Heart right ventricle (tissue), 16 donors: ENCODE measurements at places on chromosomes 12 and 14. TPM values are rescaled to one million over a fixed set of nuclear protein-coding genes. Genes with fewer than 3 reads are reported as not detected.

GRCh38 chr14:81281332-81281731 lies 60.6 kb upstream of the GTF2A1 start:
- H3K27me3 ChIP-seq: no peaks in the 10 kb centered on the region
- no peak for DNase-seq
- H3K4me1 ChIP-seq: peaks cover 7% of the 10 kb centered on the region
- H3K36me3 ChIP-seq: no peaks in the 10 kb centered on the region
- H3K4me3 ChIP-seq: no peak overlapping the region

GRCh38 chr14:102863381-102863780 lies 59.1 kb upstream of the AMN start:
- DNase-seq: no peak
- H3K36me3 ChIP-seq: no peaks in the 10 kb centered on the region
- H3K27ac ChIP-seq: no peak overlapping the region
- no peak overlapping the region for H3K4me3 ChIP-seq

DNA sequence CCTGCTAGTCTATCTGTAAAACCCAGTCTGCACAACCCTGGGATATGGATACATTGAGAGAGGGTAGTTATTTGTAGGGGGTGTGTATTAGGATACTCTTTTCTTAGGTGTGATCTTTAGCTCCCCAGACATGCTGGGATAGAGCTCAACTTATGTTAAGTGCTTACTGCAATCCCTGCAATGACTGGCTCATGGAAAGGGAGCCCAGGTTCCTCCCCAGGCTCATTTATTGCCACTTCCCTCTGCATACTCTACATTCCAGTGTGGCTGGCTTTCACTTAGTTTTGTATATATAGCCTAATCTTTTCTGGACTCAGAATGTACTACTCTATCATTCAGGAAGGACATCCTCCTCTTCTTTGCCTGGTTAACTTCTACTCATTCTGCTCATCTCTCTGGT lies 172.0 kb downstream of the SYT10 start:
- H3K4me3 ChIP-seq: no peak overlapping the region
- no peak overlapping the region for H3K27ac ChIP-seq
- H3K36me3 ChIP-seq: no peaks in the 10 kb centered on the region
- H3K4me1 ChIP-seq: no peaks in the 10 kb centered on the region

- no peaks in the 10 kb centered on the region for H3K27me3 ChIP-seq
- no peaks in the 10 kb centered on the region for H3K4me1 ChIP-seq
- no peak overlapping the region for H3K4me3 ChIP-seq
- no peak overlapping the region for H3K27ac ChIP-seq
These were observed 319.4 kb downstream of the KCNC2 start for GRCh38 chr12:74890237-74890599.

- H3K27ac ChIP-seq: no peak overlapping the region
- peaks cover 17% of the 10 kb centered on the region for H3K4me1 ChIP-seq
- no peaks in the 10 kb centered on the region for H3K36me3 ChIP-seq
- H3K4me3 ChIP-seq: no peak overlapping the region
- no peaks in the 10 kb centered on the region for H3K27me3 ChIP-seq
These were observed 36.7 kb upstream of the CSRP2 start for GRCh38 chr12:76915361-76916169.

- peak overlapping the region; percentile 8 for H3K4me3 ChIP-seq
- no peaks in the 10 kb centered on the region for H3K27me3 ChIP-seq
- peak overlapping the region; percentile 57 for H3K27ac ChIP-seq
- peak; percentile 75 for DNase-seq
- no peaks in the 10 kb centered on the region for H3K36me3 ChIP-seq
- peaks cover 26% of the 10 kb centered on the region for H3K4me1 ChIP-seq
These were observed 4.7 kb downstream of the NAB2 start for GRCh38 chr12:57093415-57094207.

DNA sequence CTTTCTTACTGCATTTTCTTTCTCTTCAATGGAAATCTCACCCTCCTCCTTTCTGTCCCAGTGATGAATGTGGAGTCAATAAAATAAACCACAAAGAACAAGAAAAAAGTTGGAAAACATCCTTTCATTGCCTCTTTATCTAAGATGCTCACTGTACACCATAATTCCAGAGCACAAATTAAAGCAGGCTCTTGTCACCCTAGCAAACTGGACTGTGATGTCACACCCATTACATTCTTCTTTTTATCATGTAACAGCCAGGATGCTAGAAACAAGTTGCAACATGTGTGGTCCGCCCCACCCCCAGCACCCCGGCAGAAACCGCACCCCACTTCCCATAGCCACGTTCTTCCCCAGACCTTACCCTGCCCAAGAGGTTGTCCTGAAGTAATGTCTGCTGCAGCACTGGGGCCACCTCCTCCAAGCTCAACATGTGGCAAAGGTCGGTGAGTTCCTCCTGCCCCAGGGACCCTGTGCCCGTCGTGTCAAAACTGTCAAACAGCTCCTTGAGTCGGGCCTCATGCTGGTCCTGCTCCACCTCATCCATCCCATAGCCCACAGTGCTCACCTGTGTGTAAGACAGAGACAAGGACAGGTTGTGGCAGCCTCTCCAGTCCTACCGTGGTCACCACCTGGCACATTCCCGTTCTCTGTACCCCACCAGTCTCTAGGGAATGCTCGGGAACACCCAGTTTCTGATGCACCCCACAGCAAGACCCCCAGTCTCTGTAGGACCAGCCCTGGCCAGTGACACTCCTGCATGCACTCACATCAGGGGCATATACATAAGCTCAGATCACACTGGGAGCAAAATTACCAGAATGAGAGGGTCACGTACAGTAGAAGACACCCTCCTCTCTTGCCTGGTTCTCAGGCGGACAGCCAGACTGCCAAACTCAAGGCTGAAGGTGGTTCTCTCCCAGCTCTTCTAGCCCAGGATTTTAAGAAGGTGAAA lies 9.2 kb downstream of the NIN start:
- no peaks in the 10 kb centered on the region for H3K36me3 ChIP-seq
- H3K27me3 ChIP-seq: no peaks in the 10 kb centered on the region
- no peak overlapping the region for H3K27ac ChIP-seq
- peak; percentile 36 for DNase-seq
- H3K4me1 ChIP-seq: peaks cover 19% of the 10 kb centered on the region
- no peak overlapping the region for H3K4me3 ChIP-seq

GRCh38 chr14:34233619-34234018 lies 228.4 kb downstream of the SPTSSA start:
- no peaks in the 10 kb centered on the region for H3K27me3 ChIP-seq
- H3K4me1 ChIP-seq: peaks cover 3% of the 10 kb centered on the region
- no peak overlapping the region for H3K27ac ChIP-seq
- H3K36me3 ChIP-seq: no peaks in the 10 kb centered on the region

DNA sequence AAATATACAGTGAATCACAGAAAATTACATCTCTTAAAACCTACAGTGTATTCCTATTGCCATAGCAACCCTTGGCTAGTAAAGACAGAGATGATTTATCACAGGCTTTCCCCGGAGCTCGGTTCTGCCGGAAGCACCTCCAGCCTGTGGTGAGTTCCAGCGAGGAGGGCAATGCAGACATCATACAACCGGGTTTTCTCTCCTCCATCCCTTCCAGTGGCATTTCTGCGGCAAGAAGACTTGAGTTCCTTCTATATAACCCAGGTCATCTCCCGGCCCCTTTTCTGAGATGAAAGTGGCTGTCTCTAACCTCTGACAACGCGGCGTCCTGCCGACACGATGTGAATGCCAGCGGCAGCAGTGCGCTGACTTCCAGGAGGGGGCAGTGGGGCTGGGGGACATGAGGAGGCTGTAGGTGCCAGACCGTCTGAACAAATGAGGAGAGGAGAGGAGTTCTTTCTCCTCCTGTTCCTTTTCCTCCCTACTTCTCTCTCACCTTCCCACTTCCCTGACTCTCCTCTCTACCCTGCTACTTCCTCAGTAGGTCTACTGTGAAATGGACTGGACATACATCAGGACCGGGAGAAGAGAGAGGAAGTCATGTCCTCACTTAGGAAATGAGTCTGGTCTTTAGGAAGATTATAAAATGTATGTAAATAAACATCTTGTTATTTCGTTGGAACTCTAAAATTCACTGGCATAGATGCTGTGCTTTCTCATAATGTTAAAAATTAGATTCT lies 68.6 kb upstream of the MAX start:
- no peaks in the 10 kb centered on the region for H3K36me3 ChIP-seq
- H3K27me3 ChIP-seq: peaks cover 9% of the 10 kb centered on the region
- H3K4me3 ChIP-seq: no peak overlapping the region
- no peak overlapping the region for H3K27ac ChIP-seq
- no peaks in the 10 kb centered on the region for H3K4me1 ChIP-seq

DNA sequence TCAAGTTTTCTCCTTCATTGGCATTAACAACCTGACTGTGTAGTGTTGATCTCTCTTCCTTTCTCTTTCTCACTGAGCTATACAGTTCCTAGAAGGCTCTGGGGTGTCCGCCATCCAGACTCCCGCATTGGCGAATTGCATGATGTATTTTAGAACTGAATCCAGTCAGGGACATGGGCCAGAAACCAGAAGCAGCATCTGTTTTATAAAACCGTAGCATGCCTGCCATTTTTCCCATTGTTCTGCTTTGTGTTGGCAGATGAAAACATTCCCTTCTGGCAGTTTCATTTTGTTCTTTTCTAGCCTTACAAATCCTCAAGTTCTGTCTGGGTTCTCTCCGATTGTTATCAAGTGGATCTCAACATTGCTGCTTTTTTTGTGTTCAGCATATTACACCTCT lies 268.3 kb upstream of the SEL1L start:
- no peaks in the 10 kb centered on the region for H3K27me3 ChIP-seq
- H3K36me3 ChIP-seq: no peaks in the 10 kb centered on the region
- no peak overlapping the region for H3K27ac ChIP-seq

DNA sequence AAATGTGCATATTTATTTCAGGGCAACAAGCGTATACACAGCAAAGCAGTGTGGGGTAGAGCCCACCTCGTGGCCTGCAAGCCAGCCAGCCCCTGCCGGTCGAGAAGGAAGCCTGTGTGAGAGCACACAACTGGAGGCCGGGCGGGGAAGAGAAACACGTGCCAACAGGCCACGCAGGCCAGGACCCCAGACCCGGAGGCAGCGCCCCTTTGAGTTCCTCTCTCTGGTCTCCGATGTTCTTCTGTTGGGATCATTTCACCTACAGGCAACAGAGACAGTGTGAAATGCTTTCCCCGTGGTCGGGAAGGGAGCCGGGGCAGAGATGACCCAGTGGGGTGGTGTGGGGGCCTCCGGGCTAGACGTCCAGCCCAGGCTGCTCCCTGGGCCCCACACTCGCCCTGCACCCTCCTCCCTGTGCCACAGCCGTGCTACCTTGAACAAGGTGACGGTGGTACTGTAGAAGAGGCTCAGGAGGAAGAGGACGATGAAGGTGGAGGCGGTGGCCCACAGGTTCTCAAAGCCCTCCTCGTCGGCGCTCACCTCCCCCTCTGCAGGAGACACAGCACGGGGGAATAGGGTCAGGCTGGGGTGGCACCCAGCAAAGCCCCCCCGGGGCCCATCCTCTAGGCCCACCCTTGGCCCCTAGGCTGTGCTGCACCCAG lies 325.5 kb downstream of the TMEM121 start:
- H3K27me3 ChIP-seq: no peaks in the 10 kb centered on the region
- no peak for DNase-seq
- H3K27ac ChIP-seq: no peak overlapping the region
- no peak overlapping the region for H3K4me3 ChIP-seq
- no peaks in the 10 kb centered on the region for H3K4me1 ChIP-seq

The KERA gene
- not detected for polyA plus RNA-seq
